ENCODE measurements at places on chromosomes 1 and 21.

DNA sequence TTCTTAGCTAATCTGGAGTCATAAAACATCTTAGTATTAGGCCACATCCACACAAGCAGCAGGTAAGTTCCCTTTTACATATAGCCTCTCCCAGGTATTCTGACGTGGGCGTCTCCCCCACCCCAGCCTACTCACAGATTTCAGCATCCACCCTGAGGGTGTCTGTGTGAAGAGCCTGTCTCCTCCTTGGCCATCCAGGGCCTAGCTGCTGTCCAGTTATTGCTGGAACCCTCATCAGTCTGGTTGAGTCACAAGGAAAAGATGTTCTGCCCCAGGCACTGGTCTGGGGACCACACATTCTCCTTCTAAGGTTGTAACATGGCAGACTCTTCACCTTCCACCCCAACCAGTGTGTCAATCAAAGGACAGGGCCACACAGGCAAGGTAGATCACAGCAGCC lies 57.6 kb downstream of the ETS2 start:
- DNase-seq, result no peak

- DNase-seq, result no peak
Measured at GRCh38 chr1:58738876-58739275, 39.0 kb upstream of the MYSM1 start.

- DNase-seq, result no peak
Measured at GRCh38 chr1:200240656-200241055, 169.2 kb downstream of the ZNF281 start.

DNA sequence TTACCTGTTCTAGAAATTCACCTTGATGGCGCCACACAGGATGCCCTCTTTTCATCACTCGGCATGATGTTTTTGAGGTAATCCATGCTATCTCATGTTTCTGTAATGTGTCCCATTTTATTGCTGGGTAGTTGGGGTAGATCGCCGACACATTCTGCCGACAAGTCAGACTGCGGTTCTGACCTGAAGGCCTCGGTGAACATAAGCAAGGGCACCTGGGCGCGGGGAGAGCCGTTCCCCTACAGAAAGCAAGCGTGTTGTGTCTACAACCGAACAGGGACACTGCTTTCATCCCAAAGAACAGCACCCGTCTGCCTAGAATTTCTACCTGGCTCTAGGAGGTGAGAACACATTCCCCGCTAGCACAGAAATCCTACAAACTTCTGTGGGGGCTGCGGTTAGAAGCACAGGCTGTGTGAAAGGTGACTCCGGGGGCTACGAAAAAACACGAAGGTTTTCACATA lies 149.2 kb downstream of the PPIAL4G start:
- DNase-seq, result no peak

GRCh38 chr1:175564119-175564518 lies 179.3 kb downstream of the TNR start:
- DNase-seq, result no peak

GRCh38 chr1:43563876-43564539 lies 33.3 kb downstream of the PTPRF start:
- DNase-seq, result no peak

- DNase-seq, result no peak
Measured at GRCh38 chr1:52355436-52355835, 10.6 kb downstream of the CC2D1B start.

DNA sequence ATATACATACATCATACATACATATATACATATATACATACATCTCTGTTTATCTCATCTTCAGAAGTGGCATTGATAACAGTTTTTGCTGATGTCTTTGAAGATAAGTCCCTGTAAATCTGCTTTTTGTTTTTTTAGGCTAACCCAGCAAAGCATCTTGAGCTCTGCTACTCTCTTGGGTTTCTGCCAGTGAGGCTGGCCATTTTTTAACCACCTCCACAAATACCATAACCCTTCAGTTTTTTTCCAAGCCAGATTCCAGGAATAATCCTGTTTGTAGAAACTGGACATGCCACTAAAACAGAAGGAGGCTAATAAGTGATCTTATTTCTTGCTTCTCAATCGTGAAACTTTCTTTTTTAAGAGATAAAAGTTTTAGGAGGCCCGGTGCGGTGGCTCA lies 21.6 kb downstream of the SDHC start:
- DNase-seq, result no peak

- DNase-seq, result no peak
Measured at GRCh38 chr1:29213055-29213454, 17.7 kb downstream of the MECR start.

GRCh38 chr1:170321113-170321512 lies 175.4 kb downstream of the NTMT2 start:
- DNase-seq, result no peak

GRCh38 chr1:84884671-84885389 lies 8.2 kb downstream of the LPAR3 start:
- DNase-seq, result no peak

GRCh38 chr1:68221980-68222373 lies 10.3 kb downstream of the WLS start:
- no peak for DNase-seq

GRCh38 chr21:32270748-32271147 lies 8.1 kb downstream of the MIS18A start:
- DNase-seq, result no peak

DNA sequence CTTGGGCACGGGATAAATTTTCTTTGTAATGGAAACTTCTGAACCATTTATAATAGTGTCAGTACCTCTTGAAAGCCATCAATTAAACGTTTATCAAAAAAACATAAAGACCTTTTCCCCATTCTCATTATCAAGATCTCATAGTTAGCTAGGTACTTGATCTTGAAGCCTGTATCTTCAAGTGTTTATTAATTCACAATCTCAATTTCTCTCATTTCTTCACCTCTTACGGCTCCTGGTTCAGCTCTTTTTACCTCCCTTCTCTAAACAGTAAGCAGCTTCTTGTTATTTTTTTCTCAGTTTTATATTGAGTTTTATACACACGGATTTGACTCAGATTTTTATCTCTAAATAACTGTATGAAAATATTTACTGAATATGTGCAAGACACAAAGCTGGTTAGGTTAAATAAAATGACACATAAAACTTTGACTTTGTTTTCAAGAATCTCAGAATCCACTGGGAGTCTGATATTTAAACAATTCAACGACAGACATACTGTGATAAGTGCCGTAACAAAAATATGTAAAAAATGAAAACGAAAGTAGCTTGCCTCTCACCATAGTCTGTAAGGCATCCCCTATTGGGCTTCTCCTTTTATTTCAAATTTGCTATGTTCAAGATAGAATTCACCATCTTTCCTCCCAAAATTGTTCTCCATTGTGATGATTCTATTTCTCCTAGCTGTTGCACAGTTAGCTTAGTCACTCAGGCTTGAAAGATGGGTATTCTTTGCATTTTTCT lies 411.6 kb upstream of the ZRANB2 start:
- no peak for DNase-seq

GRCh38 chr1:173648880-173649605 lies 13.9 kb downstream of the TEX50 start:
- DNase-seq, result no peak

DNA sequence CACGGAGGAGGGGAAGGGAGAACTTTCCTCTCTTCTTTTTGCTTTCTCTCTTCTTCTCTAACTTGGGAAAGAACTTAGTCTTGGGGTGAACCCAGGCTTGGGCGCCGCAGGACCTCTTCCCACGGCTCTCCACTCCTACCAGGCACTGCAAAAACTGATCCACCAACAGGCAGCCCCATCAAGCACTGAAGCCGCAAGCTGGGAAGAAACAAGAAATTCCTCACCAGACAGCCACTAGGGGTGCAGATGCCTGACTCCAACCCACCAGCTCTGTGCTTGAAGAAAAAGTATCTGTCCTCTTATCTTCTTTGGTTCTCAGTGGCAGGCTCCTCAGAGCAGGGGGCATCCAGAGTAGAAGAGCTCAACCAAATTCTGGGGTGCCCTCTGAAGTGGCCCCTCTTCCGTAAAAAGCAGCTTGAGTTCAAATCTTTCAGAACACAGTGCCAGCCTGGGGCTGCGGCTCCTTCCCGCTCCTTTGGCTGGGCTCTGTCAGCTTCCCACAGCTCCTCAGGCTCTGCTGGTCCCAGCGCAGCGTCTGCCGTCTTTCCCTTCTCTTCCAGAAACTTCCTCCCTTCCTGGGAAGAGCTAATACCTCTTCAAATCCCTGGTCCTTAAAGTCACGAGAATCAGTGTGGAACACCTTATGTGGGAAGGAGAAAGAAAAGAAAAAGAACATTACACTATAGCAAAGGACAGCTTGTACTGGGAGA lies 2.4 kb downstream of the SLC41A1 start:
- no peak for DNase-seq

DNA sequence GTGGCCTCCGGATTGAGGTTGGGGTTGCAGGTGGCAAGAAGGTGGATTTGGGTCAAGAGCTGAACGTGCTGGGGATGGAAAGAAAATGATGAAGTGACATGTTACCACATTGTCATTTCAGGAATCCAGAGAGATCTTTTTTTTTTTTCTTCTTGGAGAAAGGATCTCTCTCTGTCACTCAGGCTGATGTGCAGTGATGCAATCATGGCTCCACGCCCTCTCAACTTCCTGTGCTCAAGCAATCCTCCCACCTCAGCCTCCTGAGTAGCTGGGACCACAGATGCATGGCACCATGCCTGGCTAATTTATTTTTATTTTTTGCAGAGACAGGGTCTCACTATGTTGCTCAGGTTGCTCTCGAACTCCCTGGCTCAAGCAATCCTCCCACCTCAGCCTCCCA lies 80.6 kb downstream of the GON4L start:
- no peak for DNase-seq

- DNase-seq, result no peak
Measured at GRCh38 chr1:32811265-32811664, 5.9 kb downstream of the YARS1 start.

DNA sequence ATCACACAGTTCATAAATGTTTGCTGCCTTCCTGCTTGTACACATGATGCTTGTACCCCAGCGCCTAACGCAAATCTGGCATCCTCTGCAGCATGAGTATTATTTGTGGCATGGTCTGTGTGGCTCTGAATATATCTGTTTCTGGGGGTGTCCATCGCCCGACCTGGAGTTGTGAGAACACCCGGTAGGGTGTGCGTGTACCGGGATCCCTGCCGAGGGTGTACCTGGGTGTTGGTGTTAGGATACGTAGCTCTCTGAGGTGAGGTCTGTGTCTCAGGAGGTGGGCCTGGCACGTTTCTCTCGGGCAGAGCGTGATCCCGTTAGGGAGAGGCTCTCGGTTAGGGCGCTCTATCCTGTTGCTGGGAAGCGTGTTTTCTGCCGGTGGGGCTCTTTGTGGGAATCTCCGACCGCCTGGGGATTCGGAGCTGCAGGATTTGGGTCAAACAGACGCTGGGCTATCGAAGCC lies 10.4 kb upstream of the CDC20 start:
- DNase-seq, result no peak

GRCh38 chr1:5640845-5641244 lies 351.4 kb downstream of the NPHP4 start:
- no peak for DNase-seq

- no peak for DNase-seq
Measured at GRCh38 chr1:201740670-201741111, 88.3 kb upstream of the IPO9 start.

- no peak for DNase-seq
Measured at GRCh38 chr1:201605385-201606010, 66.6 kb downstream of the NAV1 start.

DNA sequence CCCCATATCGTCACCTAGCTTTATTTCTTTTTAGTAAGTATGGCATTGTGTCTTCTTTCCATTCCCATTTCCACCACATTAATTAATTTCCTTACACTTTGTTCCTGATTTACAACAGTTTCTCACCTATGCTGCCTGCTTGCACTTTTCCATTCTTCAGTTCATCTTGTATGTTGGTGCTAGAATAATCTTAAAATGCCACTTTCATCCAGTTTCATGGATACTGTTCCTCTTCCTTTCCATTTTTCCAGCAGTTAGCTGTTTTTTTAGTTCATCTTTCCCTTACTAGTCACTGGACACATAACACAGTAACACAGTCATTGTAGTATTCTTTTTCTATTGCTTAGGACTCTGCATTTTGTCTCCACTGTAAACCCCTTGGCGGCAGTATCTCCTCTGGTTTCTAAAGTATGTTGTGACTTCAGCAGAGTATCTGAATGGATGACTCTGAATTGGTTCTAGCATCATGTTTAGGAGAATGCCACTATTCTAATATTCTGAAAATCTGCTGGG lies 2.1 kb downstream of the CDC7 start:
- DNase-seq, result no peak

DNA sequence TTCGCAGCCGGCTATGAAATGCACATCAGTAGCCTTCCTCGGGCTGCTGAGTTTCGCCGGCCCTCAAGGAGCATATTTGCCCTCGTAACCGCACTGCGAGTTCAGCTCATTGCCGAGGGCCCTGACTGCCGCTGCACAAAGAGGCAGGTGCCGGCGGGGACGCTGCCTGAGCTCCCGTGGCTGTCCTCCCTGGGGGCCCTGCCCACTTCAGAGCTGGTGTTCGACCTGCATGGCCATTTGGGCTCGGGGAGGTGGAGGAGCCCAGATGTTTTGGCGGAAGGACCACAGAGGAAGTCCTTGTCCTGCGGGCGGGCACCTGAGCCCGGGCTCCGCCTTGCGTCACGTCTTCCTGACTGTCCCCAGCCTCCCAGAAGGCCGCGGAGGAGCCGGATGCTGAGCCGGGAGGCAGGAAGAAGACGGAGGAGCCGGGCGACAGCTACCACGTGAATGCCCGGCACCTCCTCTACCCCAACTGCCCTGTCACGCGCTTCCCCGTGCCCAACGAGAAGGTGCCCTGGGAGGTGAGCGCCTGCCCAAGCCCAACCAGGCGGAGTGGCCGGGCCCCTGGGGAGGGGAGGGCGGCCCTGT lies 29.9 kb upstream of the LRRC3 start:
- no peak for DNase-seq

GRCh38 chr1:247347477-247348222 lies 16.0 kb upstream of the ZNF496 start:
- no peak for DNase-seq

GRCh38 chr1:47210666-47211065 lies 20.8 kb upstream of the PDZK1IP1 start:
- DNase-seq, result no peak

GRCh38 chr1:43552813-43553212 lies 22.1 kb downstream of the PTPRF start:
- no peak for DNase-seq

- DNase-seq, result no peak
Measured at GRCh38 chr1:235430991-235431390, 63.8 kb downstream of the TBCE start.

- no peak for DNase-seq
Measured at GRCh38 chr1:179589509-179589908, 2.1 kb upstream of the TDRD5 start.

DNA sequence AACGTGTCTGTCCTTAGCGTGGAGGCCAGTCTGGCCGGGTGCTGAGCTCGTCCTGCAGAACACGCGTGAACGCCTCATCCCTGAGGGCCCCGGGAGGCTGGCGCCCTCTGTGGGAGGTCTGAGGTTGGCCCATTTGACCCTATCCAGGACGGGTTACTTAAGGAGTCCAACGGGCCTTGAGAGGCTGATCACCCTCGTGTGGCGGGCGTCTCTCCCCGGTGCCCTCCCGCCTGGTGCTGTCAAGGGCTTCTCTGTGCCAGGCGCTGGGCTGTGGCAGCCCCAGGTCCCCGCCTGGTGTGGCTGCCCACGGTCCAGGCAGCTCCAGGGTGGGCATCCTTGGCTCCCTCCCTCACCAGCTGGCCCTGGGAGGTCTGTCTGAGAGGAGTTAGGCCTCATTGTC lies 9.7 kb downstream of the SKI start:
- no peak for DNase-seq

Measured in SK-N-MC (cell line).